Fibroblast of the aortic adventitia (primary cell): ENCODE measurements at places on chromosomes 3 and 15.

GRCh38 chr15:69612112-69612511 lies 159.5 kb downstream of the RPLP1 start:
- no peak for DNase-seq

DNA sequence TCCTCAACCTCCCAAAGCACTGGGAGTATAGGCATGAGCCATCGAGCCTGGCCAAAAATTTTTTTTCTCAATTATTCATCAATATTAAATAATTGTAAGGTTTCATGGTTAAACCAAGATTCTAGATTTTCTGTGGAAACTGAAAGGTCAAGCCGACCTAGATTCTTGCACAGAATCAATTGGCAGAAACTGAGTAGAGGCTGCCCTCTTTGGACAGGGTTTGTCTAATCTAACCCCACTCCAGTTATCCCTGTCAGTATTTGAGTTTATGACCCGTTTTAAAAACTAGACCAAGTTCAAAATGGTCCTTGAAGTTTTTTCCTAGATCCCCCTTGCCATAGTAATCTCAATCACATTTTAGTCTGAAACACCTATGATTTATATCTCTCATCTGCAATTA lies 8.6 kb upstream of the ADAM10 start:
- DNase-seq, result peak; percentile 63

DNA sequence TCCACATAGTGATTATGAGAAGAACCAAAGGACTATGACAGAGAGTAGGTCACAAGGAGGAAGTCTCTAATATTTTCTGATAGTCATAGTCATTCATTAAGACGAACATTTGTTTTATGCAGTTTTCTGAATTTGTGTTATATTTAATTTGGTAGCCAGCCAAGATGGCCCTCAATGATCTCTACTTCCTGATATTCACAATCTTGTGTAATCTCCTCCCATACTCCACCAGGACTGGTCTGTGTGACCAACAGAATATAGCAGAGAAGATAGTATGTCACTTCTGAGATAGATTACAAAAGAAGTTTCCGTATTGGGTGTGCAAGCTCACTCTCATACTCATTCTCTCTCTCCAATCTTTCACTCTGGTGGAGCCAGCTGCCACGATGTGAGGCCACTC lies 30.8 kb downstream of the HLTF start:
- DNase-seq, result no peak

DNA sequence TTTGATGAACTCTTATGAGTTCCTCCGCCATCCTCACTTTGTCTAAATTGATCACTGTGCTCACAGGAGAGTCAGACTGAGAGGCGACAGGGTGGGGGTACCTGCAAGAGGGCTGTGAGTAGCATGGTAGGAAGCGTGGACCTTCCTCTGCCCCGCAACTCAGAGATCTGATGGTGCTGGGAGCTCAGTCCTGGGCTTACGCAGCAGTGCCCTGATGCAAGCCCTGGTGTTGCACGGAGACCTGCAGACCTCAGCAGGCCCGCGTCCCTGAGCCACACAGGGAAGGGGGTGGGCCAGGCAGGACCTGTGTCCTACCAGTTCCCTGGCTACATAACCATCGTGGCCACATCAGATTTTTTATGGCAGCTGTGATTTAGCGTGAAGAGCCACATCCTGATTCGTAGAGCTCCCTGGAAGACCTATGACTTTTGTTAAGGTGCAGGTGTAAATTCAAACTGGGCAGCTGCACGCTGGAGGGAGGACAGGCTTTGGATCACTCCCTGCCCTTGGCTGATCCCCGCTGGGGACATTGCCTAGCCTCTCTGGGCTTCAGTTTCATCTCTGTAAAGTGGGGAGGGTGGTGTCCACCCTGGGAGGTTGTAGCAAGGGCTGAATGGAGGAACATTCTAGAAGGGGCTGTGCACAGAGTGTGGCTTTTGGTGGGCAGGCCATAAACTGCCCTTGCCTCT lies 176.1 kb downstream of the KLF13 start:
- DNase-seq, result no peak

DNA sequence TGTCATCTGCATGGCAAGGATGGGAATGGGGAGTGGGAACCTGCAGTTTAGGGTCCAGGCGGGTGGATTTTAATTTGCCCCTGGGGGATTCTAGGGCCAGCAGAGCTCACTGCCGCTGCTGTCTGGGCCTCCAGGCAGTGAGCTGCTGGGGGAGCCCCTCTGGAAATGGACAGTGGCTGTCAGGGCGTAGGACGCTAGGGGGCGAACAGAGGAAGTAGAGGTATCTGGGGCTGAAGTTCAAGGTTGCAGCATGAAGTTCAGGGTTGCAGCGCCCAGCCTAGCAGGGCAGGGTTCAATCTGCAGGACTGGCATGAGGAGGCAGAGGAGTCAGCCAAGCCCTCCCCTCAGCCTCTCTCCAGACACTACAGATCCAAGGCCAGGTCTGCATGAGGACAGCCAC lies 49.5 kb downstream of the APBA2 start:
- DNase-seq, result no peak

GRCh38 chr3:159502986-159503385 lies 485.6 kb upstream of the IL12A start:
- no peak for DNase-seq

GRCh38 chr15:65450556-65450955 lies 27.8 kb upstream of the IGDCC4 start:
- no peak for DNase-seq

DNA sequence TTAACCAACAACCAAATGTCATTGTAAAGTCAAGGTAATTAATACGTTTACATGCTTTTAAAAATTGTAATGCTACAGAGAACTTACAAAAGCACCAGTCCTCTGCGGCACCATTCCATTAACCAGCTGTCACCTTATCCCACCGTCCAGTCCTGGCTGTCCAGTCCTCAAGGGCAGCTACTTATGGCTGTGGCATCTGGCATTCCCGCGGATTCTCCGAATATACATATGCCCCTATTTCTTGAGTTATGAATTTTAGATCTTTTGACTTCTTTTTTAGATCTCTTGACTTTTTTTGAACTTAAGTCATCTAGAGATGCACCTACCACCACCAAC lies 382 bp upstream of the POMGNT2 start:
- no peak for DNase-seq

GRCh38 chr3:59251869-59252268 lies 202.0 kb upstream of the CFAP20DC start:
- peak; percentile 64 for DNase-seq

- no peak for DNase-seq
Observed at GRCh38 chr3:69472093-69472492, 86.2 kb upstream of the FRMD4B start.

DNA sequence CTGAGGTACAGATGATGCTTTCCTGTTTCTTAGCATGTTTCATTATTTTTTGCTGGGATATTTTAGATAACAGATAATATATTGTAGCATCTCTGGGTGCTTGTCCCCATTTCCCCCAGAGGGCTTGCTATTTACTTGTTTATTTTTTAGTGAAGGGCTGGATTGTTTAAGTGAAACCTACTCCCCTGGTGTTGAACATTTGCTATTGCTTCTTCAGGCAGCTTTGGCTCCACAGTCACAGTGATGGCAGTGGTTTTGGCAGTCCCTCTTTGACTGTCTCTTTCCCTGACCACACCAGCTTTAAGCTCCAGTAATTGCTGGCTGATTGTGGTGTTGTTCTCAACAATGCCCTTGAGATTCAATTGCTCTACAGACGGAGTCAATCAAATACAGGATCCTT lies 128.9 kb downstream of the KLF13 start:
- no peak for DNase-seq

DNA sequence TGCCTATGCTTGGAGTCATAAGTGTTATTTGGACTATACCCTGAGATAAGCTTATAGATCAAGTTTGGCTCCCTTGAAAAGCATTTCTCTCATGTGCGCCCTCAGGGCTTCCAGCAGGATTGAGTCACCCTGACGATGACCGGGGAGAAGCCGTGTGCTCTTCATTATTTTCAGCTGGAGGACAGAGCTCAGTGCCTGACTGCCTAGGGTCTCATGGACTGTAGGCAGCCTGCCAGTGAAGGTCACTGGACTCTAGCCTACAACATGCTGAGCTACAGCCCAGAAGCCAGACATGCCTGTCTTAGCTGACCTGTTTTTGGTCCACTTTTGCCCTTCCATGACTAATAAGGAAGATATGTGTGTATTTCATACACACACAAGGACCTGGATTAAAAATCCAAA lies 31.6 kb upstream of the NUDT16 start:
- DNase-seq, result peak; percentile 90

DNA sequence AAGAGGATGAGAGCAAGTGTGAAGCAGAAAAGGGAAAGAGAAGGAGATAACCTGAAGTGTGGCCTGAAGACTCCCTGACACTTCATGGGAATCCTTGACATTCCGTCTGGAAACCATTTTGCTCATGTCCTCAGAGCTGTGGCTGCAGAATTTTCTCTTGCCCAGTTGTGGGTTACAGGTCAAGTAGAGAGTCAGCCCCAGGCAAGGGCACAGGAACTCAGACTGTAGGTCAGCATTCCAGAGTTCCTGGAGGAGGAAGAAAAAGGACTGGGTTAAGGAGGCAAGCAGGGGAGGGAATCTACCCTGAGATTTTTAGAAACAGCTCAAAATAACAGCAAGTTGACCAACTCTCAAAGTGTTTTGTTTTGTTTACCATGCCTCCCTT lies 4.1 kb upstream of the THSD4 start:
- DNase-seq, result no peak
